ENCODE measurements at places on chromosomes 13 and 19. TPM values are rescaled to one million over a fixed set of nuclear protein-coding genes. Genes with fewer than 3 reads are reported as not detected.

GRCh38 chr13:43981512-43982301 is 102.0 kb downstream of the LACC1 start:
- no peak for DNase-seq

Gene ZNF266
- 41.0 TPM for polyA plus RNA-seq

Gene RASL11A
- 35.9 TPM for polyA plus RNA-seq

Gene PRKCG
- 0.83 TPM for polyA plus RNA-seq

Gene ZFP28
- 19.2 TPM for polyA plus RNA-seq

Gene CADM4
- polyA plus RNA-seq = 56.0 TPM

DNA sequence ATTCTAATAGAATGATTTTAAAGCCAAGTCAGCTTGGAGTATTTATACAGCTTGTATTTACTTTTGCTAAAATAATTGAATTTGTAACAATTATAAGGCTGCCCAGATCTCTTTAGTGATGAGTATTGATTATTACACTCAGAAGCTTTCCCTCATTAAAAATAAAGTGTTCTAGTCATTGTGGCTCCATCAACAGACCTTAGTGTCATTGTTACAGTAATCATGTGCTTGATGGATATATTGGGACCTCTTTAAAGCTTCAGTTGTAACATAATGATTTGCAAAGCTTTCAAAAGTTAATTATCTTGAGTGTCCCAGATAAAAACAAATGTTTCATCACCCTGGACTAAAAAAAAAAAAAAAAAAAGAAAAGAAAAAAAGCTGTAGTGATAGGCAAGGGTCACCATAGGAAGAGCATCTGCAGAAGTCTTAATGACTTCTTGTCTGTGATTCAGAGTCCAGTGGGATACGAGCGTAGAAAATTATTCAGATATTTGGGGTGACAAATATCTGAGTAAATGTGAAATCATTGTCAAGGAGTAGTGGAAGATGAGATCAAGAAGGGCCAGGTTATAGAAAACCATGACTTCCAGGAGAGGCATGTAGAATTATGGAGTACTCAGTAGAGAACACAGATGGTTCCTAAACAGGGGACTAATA is 369.6 kb downstream of the DCT start:
- DNase-seq = no peak

GRCh38 chr13:55613429-55614187 is 1527.1 kb upstream of the PRR20A start:
- DNase-seq = no peak

Gene TUBB4A
- polyA plus RNA-seq = 36.3 TPM

DNA sequence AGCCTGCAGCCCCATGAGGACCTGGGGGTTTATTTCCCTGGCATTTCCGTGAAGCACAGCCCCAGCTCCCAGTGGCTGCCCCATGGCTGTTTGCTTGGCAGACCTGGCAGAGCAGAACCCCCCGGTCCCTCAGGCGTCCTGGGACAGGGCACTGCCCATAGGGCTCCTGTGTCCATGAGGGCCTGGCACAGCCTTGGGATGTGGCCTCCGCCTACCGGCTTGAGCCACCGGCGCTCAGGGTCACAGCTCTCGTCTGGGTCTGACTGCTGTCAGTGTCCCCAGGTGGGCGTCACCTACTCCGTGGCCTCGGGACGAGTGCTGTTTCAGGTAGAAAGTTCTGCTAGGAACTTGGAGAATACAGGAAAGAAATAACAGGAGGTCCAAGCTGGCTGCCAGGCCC is 52.8 kb downstream of the MYO9B start:
- no peak for DNase-seq

- no peak for DNase-seq
Observed at GRCh38 chr13:28384789-28385188, 110.1 kb downstream of the FLT1 start.

Gene NLRP11
- 0.16 TPM for polyA plus RNA-seq

DNA sequence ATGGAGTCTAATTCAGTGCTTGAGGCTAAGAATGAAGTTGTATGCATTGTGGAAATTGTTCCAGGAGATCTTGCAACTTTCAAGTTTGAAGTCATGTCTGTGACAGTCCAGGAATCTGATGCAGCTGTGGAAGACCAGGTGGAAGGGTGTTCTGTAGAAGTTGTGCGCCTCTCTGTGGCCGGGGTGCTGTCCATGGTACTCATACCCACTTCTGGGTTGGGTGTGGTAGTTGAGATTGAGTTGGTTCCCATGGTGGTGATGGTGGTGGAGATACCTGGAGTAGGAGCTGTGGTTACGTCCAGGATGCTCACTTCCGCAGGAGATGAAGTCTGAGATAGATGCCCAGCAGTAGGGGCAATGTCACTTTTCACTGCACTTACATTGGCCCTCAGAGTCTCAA is 44.3 kb downstream of the MUC16 start:
- DNase-seq = no peak

GRCh38 chr19:33390101-33390907 is 16.8 kb downstream of the CEBPG start:
- DNase-seq = no peak

DNA sequence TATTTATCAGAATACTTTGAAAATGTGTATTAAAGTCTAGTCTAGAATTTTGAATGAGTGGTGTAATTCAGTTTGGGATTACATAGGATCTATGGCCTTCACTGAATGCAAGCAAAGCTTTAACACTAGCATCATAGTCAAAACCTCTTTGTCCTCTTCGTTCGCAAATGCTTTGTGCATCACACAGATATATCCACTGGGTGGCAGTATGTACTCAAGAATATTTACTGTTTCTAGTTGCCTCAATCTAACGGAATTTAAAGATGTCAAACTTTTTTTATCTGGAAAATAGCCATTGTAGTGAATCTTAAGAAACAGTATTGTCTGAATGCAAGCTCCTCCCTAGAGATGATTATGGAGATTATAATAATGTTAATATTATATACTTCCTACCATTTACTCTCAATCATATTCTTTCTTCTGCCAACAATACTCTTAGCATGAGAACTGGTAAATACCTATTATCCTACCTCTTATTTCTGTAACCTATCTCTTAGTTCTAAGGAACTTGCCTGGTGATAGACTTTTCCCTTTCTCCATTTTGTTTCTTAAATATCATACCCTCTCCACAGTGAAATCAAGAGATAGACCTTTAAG is 25.8 kb downstream of the LACC1 start:
- peak; percentile 53 for DNase-seq

- DNase-seq = no peak
Observed at GRCh38 chr19:50380137-50380536, 3.9 kb downstream of the NR1H2 start.

DNA sequence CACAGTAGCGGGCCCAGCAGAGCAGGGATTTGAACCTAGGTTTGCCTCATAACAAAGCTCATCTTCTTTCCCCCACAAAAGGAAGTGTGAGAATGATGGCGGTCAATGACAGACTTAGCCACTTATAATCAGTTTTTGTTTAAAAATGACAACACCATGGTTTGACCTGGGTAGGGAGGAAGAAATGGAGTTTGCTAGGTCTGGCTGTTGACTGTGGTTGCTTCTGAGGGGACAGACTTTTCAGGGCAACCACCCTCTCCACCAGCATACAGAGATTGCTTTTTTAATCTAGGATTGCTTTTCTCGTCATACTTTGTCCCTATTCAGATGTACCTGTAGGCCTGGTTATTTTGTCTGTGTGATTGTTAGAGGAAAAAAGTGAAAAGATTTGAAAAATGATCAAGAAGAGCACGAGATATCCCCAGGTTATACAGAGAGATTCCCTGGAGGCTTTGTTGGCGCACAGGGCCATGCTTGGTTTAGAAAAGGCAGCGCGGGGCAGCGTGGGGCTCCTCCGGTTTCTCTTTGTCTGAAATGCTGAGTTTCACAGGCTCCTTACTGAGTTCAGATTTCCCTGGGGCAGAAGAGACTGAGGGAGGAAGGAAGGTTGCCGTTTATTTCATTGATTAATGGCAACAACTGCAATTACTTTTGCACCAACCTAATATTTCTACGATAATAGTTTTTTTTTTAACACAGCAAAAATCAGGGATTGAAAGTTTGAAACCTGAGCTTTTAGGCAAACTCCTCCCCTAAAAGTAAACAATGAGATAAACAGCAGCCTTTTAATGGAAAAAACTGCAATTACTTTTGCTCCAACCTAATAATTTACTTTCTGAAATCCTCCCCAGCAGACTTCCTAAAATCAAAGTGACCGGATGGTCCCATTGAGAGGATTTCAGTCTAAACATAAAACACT is 97.0 kb upstream of the RNF113B start:
- no peak for DNase-seq

- no peak for DNase-seq
Observed at GRCh38 chr19:16367261-16367683, 42.6 kb downstream of the KLF2 start.

- DNase-seq = no peak
Observed at GRCh38 chr13:80040981-80041317, 300.0 kb downstream of the SPRY2 start.

- no peak for DNase-seq
Observed at GRCh38 chr13:113145496-113145895, 13.0 kb upstream of the PROZ start.

DNA sequence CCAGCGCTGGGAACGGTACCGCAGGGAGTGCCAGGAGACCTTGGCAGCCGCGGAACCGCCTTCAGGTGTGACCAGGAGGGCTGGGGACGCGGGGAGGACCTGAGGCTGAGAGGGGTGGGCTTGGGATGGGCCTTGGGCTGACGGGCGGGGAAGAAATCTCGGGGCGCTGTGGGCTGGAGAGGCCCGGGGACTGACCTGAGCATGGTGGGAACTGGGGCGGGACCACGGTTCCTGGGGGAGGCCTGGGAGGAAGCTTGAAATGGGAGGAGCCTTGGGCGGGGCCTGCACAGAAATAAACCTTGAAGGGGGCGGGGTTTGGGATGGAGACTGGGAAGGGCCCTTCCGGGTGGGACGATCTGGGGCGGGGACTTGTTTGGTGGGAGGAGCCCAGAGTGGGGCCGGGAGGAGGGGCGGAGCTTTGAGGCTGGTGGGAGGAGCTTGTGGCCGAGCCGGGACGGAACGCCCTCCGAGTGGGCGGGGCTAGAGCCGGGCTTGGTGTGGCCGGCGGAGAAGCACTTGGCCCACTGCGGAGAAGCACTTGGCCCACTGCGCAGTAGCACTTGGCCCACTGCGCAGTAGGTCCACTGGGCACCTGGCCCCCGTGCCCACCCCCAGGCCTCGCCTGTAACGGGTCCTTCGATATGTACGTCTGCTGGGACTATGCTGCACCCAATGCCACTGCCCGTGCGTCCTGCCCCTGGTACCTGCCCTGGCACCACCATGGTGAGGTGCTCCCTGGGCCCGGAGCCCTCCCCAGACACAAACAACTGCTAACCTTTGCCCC is 2.8 kb downstream of the GIPR start:
- no peak for DNase-seq

Gene ZNF846
- polyA plus RNA-seq = 35.5 TPM

DNA sequence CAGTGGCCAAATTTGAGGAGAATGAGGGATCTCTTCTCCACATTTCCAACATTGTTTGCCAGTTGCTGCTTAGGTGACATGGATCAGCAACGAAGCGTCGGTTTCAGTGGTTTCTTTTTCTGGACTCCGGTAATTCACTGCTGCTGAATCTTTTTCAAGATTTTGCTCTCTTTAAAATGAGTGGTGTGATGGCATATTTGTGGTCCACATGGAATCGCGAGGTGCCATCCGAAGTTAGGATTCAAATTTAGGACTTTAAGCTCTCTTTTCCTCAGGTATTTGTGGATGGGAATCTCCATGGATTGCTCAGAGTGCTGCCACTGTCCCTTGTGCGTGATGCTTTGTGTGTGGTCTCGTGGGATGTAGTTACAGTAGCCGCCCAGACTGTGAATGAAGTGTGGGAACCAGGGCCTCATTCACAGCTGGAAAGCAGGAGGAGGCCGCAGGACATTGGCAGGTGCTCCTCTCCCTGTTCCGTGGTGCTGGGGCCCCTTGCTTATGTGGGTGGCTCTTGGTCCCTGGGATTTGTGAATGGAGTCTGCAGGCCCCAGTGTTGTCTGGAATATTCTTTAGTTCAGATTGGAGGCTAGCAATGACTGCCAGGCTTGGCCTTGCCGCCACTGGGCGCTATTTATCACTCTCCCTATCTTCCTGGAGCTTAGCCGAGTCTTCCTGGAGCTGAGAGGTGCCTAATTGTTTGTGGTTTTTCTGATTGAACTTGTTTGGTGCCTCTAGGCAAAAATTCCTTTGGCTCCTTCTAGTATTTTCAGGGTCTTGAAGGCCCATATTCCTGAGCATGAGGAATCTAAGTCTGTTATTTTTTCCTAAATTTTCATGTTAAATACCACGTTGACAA is 1.5 kb downstream of the ILF3 start:
- DNase-seq = no peak

DNA sequence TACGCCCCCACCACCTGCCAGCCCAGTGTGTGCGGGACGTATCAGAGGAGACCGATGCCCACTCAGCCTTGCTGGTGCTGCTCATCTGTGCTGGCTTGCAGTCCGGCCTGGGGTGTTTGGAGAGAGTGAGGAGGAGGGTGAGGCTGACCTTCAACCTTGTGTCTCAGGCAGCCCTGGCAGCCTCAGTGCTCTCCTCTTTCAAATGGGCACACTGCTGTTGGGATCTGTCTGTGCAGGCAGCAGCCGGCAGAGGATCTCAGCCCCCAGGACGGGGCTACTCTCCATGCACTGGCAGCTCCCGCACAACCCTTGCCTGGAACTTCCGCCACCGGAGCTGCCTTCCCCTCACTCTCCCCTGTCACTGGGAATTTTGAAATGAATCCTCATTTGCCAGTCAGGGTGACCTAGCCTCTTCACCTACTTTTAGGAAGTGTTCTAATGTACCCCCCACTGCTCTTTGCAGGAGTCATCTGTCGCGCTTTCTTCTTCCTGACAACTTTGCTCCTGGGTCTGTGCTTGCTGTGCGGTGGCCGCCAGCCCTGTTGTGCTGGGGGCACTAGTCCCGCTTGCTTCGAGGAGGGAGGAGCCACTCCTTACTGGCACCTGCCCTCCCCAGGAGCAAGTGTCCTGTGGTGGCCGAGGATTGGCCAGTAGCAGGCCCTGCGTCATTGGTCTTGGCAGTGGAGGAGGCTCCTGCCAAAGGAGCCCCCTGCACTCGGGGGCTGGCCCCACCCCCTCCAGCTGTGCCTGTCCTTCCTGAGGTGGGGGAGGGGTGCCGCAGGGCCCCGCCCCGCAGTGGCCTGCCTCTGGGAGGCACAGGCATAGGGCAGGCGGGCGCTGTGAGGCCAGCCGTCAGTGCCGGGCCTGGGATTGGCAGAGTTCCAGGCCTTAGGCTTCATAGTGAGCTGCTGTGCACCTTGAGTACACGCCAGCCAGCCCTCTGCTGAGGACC is 53.4 kb downstream of the TSSK6 start:
- no peak for DNase-seq

DNA sequence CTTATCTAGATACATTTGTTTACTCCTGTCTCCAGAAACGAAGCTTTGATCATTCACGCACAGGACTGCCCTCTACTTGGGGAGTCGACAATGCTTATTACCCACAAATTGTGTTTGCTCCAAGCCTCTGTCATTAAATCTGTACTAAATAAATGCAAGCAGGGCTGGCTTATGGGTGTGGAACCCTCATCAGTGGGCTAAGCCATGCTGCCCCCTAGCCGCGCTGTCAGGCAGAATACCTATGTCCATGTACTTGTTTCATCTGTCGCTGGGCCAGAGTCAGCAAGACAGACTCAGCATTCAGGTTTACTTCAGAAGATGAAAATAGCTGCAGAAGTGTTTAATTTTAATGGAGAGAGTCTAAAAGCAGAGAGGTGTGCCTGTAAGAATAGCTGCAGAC is 110.0 kb upstream of the PRR20A start:
- DNase-seq = no peak

Gene ZNF468
- polyA plus RNA-seq = 40.4 TPM

- no peak for DNase-seq
Observed at GRCh38 chr19:5926641-5927440, 12.8 kb downstream of the CAPS start.

Gene LIM2
- 0.25 TPM for polyA plus RNA-seq

GRCh38 chr13:92460479-92460878 is 766.1 kb upstream of the GPC6 start:
- no peak for DNase-seq

GRCh38 chr13:59495299-59495698 is 668.4 kb downstream of the DIAPH3 start:
- no peak for DNase-seq
